ENCODE measurements at places on chromosomes 4 and X.

DNA sequence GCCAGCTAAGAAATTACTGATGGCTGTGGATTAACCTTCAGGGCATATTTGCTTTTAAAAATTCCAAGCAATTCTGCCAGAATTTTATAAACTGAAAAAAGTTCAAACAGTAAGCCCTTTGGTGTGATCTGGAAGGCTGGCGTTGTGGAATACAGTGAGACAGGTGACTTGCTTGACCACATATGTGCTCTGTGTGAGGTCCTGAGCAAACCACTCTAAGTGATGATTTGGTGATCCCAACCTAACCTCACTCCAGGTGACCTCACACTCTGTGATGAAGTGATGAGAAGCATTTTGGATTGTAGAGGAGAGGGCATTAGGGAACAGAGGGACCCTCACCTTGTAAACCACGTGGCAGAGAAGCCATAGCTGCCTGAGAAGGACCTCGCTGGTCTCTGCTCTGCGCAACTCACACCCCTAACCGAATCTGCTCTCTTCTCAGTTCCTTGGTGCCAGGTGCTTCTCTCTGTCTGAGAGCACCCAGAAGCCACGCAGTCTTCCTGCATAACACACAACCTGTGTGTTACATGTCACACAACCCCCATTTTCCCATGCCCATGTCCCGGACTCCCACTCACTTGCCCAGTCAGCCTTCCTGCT is 106.3 kb downstream of the ENPP6 start:
- DNase-seq, result no peak

- DNase-seq, result no peak
Observed at GRCh38 chr4:108205859-108206258, 37.1 kb upstream of the LEF1 start.

- no peak for DNase-seq
Observed at GRCh38 chrX:139077281-139078250, 366.0 kb upstream of the FGF13 start.

- DNase-seq, result no peak
Observed at GRCh38 chr4:1098311-1098925, 14.9 kb downstream of the RNF212 start.

GRCh38 chrX:123263747-123264146 is 79.7 kb downstream of the GRIA3 start:
- DNase-seq, result no peak

DNA sequence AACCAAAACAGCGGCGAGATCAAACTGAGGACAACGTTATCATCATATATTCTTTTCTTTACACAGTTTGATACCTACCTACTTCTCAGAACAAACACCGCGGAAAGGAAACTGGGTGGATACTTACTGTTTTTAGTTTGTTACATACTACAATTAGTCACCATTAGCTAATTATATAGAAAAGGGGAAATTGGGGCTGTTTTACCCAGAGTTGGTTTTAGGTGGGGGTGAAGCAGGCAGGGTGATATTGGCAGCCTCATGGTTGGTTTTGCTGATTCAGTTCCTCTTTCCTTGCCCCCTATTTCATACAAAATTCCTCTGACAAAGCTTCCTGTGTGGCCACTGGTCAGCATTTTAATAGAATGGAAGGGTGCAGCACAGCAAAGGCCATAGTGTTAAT is 77.8 kb downstream of the SORBS2 start:
- peak; percentile 57 for DNase-seq

GRCh38 chrX:110692866-110693265 is 102.8 kb downstream of the CHRDL1 start:
- no peak for DNase-seq

GRCh38 chr4:95188701-95189370 is 359.9 kb downstream of the UNC5C start:
- no peak for DNase-seq

- no peak for DNase-seq
Observed at GRCh38 chr4:7766086-7766485, 173.6 kb downstream of the AFAP1 start.

DNA sequence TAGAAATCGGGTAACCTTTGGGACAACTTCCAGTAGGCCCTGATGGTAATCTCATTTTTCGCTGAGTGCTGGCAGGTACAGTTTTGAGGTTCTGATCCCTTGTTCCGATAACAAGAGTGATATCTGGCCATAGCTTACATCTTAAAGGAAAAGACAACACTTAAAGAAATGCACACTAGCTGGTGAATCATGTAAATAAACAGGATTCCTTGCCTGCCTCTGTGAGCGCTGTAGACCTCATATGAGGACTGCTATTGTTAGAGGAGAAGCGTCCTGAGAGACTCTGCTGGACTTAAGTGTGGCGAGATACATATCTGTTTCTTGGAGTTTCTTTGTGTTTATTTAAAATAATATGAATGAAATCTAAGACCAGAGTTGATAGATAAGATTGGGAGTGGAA is 149.3 kb upstream of the SLC4A4 start:
- DNase-seq, result no peak

DNA sequence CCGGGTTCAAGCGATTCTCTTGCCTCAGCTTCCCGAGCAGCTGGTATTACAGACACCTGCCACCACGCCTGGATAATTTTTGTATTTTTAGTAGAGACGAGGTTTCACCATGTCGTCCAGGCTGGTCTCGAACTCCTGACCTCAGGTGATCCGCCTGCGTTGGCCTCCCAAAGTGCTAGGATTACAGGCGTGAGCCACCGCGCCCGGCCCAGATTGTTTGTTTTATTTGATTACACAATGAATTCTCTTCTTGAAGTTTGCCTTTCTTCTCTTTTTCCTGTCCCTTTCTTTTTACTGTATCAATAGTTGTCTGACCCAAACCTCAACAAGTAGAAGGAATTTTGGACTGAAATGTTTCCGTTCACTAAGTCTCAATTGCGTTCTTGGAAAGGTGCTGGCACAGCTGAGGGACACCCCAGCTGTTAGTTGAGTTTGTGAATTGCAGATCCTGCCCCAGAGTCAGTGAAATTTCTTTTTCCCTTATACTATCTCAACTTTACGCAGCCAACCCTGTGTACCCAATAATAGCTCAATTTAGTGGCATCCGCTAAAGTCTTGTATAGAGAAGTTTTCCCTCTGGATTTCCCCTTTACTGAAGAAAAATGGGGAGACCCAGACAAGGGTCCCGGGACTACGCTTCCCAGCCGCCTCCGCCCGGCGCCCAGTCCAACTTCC is 639 bp upstream of the MTM1 start:
- DNase-seq, result no peak

GRCh38 chrX:70033348-70034051 is 16.2 kb downstream of the AWAT2 start:
- no peak for DNase-seq

DNA sequence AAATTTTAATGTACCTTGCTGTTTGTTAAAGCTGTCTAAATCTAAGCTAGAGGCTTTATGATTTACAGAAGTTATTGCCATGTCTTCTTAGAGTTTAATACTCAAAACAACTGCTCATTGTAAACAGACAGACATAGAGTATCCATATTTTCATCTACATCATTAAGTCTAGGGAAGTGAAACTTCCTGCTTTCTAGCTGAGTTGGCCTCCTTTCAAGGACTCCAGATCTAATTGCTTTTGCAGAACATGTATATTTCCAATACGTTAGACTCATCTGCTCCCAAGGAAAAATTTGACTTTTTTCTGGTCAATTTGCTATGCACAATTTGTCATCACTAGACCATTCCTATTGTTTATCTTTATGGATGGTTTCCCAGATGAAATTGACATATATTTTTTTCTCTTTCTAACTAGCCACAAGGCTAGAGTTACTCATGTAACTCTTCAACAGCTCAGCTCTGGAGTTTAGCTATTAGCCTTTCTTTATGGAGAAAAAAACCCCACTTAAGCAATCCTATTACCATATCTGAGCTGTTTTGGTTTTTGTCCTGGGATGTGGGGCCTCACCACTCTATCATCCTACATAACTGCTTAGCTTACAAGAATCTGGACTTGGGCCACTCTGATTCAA is 122.9 kb downstream of the PPA2 start:
- no peak for DNase-seq

GRCh38 chr4:189187531-189188052 is 753.1 kb upstream of the FRG1 start:
- no peak for DNase-seq

GRCh38 chr4:165096776-165097175 is 15.9 kb downstream of the TMEM192 start:
- no peak for DNase-seq

GRCh38 chr4:41204400-41204978 is 9.9 kb downstream of the APBB2 start:
- no peak for DNase-seq

GRCh38 chr4:117831060-117831683 is 203.1 kb upstream of the NDST3 start:
- DNase-seq, result no peak

- no peak for DNase-seq
Observed at GRCh38 chr4:138236037-138236436, 6.1 kb downstream of the SLC7A11 start.

GRCh38 chrX:23612846-23613245 is 54.4 kb upstream of the PRDX4 start:
- DNase-seq, result no peak

GRCh38 chr4:73964862-73965611 is 16.8 kb downstream of the PF4 start:
- no peak for DNase-seq

- no peak for DNase-seq
Observed at GRCh38 chr4:180462116-180462515, 1781.1 kb upstream of the TENM3 start.

DNA sequence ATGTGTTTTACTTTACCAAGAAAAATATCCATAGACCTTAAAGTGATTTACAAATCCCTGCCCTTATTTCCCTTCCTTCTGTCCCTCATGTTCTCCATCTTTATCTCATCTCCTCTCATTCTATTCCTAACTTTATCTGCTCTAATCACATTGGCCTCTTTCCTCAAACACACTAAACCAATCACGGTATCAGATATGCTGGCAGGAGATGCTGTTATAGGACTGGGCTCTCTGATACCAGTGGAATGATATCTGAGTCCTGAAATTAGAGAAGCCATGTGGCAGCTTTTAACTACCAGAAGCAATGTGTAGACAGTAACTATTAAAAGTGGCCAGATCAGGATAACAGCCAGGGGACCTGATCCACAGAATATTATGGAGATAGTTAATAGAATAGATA is 49.9 kb upstream of the GIMD1 start:
- DNase-seq, result no peak

DNA sequence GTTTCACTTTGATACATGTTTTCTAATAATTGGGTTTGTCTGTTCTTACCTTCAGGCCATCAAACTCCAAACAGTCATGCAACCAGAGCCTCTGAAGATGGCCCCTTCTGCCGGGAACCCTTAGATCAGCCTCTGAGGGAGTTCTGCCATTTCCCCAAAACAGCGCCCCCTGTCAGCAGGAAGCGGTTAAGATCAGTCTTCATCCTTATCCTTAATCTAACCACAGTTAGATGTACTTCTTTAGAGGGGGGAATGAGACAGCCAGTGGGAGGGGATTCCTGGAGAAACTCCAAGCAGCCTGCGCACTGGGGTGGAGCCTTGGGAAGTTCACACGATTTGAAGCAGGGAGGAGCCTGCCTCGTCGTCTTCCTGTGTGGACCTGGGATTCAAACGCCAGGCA is 185.4 kb downstream of the INPP4B start:
- DNase-seq, result no peak

DNA sequence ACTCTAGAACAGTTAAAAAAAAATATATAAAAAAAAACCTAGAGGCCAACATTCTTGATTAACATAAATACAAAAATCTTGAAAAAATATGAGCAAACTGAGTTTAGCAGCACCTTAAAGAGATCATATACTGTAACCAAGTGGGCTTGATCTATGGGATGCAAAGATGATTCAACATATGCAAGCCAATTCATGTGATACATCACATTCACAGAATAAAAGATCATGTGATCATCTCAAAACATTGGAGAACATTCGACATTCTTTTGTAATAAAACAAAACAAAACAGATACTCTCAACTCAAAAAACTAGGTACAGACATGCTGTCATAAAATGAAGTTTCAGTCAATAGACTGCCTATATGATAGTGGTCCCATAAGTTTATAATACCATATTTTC is 165.4 kb upstream of the NDST4 start:
- DNase-seq, result no peak

DNA sequence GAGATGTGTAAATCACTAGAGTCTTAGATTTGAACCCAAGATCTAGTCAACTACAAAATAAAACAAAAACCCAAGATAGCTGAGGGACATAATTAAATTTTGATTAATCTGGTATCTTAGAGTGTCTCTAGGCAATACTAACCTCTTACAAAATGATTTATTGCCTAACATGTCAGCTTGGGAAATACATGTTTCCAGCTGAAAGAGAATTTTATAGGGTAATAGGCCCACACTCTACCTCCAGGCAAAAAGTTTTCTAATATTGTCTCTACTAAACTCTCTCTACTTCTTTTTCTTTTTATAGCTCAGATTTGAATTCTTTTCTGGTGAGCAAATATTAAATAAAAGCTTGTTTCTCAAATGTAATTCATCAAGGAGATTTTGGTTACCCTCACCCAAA is 263.2 kb downstream of the IL15 start:
- no peak for DNase-seq

GRCh38 chr4:97653701-97654100 is 489.6 kb downstream of the STPG2 start:
- no peak for DNase-seq

DNA sequence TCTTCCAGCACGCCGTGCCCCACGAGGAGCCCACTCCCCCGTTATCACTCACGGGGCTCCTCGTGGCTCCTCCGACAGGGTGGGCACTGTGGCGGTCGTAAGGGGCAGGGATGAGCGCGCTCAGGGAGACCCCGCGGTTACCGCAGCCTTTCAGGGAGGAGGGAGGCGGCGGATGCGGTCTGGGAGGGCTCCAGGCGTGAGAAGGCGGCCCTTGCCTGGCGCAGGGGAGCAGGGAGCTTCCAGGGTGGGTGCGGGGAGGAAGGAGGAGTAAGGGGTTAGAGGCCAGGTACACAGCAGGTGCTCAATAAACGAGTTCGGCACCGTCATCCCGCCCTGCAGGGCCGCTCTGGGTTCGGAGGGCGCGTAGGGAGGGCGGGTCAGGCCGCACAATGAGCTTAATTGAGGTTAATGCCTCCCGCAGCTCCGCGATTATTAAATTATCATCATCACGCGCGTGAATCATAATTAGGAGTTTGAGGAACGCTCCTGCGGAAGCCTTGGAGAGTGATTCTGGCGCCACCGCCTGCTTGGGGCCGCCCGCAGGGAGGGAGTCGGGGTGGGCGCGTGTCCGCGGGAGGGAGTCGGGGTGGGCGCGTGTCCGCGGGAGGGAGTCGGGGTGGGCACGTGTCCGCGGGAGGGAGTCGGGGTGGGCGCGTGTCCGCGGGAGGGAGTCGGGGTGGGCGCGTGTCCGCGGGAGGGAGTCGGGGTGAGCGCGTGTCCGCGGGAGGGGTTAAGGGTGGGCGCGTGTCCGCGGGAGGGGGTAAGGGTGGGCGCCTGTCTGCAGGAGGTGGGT is 7.6 kb upstream of the NKX1-1 start:
- no peak for DNase-seq

GRCh38 chr4:57989430-57989829 is 879.2 kb upstream of the IGFBP7 start:
- DNase-seq, result no peak

GRCh38 chr4:69874507-69874906 is 14.6 kb upstream of the SULT1E1 start:
- no peak for DNase-seq

- DNase-seq, result peak; percentile 49
Observed at GRCh38 chr4:112183252-112183651, 38.0 kb downstream of the FAM241A start.

- no peak for DNase-seq
Observed at GRCh38 chr4:112127048-112127637, 18.1 kb upstream of the FAM241A start.

All from CD4-positive, alpha-beta T cell treated with Interleukin-4 for 1 hour (primary cell).